Suppressor macrophage treated with lipopolysaccharide for 1 hour (primary cell): ENCODE measurements at places on chromosomes 1 and 21.

DNA sequence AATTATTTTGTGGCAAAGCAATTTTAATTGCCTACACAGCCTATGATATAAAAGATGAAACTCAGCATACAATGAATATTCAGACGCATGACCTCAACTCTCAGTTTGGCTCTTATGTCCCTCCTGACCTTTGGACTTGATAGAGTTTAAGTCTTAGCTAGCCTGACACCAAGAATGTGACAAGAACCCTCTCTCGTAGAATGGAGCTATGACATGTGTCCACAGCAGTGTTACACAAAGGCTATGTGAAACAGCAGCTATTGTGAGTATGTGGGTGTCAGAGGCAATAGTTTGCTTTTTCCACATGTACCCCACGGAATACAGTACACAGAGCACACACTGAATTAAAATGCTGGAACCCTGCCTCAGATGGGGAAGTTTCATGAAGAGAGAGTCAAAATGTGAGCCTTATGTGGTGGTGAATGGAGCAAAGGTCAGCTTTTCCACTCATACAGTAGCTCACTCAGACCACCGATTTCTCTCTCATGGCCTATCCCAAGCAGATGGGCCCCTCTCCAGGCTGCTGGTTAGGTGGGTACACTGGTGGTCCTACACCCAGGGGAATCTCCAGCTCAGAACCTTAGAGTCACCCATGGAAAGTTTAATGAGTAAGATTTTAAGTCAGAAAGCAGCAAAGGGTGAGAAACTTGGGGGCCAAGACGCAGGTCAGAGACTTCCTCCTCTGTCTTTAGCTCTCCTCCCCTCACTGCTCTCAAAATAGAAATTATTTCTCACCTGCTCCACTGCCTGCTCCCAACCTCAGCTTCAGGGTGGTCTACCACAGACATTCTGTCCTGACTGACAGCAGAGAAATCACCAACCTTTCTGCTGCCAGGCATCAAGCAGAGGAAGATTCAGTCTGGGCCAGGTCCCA is 10.1 kb upstream of the XCL2 start:
- DNase-seq, result no peak

GRCh38 chr21:38645282-38645681 is 147.0 kb upstream of the ERG start:
- peak; percentile 80 for DNase-seq

- no peak for DNase-seq
Measured at GRCh38 chr1:14999441-14999840, 154.1 kb upstream of the TMEM51 start.

DNA sequence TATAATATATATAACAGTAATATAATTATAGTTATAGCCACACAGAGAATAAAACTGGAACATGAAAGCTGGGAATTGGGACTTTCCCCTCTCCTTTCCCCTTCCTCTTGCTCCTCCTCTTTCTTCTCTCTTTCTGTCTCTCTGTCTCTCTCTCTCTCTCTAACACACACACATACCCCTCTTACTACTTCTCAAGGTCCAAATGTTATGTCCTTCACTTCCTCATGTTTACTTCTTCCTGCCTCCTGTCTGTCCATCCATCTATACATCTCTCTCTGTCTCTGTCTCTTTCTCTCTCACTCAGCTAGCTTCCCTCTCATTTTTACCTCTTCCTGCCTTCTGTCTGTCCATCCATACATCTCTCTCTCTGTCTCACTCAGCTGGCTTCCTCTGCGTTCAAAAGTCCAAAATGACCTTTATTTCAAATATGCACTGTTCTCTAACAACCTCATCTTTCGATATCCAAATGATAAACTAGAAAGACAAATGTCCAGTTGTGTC is 261.1 kb downstream of the SIPA1L2 start:
- no peak for DNase-seq

DNA sequence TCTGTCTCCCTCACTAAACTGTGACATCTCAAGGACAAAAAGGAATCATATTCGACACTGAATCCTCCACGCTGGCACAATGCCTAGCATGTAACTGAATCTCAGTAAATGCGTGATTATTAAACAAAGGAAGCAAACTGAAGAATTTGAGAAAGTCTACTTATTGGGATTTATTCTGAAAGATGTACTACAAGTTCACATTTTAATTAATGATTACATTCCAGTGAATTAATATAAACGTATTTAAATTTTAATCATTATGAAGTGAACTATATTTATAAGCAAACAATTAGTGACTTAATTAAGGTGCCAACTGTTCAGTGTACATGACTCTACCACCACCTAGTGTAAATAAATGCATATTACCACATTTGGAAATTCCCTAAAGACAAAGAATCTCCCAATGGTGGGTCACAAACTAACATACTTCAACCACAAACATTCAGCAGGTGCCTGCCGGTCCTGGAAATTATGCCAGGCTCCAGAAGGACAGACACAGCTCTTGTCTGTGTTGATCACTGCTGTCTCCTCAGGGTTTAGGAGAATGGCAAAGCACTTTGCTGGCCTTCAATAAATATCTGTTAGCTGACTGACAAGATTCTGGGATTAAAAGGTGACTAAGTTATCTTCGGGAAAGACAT is 56.3 kb downstream of the SMYD3 start:
- peak; percentile 31 for DNase-seq

GRCh38 chr21:35768187-35768586 is 292.1 kb downstream of the SETD4 start:
- DNase-seq, result no peak

DNA sequence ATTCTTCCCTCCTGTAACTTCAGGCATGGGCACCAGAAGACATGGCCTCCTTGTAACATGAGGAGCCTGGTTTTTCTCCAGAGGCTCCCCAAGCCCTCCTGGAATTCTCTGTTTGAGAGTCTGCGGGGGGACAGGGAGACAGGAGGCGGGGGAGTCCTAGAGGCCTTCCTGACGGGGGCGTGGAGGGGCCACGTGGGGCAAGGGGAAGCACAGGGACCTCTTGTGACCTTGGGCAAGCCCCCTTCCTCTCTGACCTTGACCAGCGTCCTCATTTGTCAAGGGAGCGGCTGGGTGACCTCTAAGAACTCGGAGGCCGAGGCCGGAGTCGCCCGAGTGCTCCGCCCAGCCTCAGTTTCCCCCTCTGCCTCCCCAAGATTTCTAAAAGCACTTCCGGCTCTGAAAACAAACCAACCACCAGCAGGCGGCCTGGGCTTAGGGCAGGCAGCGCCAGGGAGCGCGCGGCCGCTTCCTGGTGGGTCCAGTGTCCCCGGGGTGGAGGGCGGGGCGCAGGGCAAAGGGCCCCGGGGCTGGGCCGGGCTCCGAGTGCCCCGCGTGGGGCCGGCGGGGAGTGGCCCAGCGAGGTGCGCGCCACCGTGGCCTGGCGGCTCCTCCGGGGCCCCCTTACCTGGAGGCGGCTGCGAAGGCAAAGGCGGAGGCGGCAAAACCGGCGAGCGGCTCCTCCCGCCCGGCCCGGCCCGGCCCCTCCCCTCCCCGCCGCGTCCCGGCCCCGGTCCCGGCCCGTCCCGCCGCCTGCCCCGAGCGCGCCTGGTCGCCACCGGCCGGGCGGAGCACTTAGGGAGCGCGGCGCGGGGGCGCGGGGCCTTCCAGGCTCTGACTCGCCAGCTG is at the start of gene TMCO4:
TSS of gene TMCO4 (minus strand) at position 687 of the 846 bp plus-strand sequence. CDS start 19,158 bp downstream, outside the sequence.
- DNase-seq, result peak; percentile 55

DNA sequence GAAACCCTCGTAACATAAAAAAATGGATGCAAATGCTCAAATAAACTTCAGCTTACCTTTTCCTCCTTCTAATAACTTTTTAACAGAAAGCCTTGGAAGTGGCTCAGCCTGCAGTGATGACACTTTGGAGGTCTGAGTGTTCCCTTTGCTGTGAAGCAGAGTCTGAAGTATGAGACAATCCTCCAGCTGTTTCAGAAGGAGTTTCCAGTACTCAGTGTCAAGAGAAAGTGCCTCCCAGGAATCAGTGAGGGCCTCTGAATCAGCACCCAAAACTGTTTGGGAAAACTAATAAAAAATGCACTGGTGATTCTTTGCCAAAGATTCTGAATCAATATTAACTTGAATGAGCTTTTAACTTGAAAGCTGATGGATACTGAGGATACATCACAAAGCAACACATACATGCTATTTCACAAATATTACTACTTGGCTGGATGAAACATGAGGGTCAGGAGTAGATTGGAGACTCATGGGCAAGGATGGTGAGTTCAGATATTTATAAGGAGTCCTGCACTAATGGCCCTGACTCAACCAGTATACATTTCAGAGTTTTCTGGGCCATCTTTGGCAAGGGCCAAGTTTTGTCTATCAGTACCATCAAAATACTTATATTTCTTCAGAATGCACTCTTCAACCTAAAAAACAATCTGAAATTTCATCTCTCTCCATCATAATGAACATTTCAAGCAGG is 77.0 kb downstream of the IARS2 start:
- no peak for DNase-seq

- no peak for DNase-seq
Measured at GRCh38 chr1:93571623-93572310, 109.9 kb downstream of the BCAR3 start.

GRCh38 chr1:53731779-53732305 is 7.1 kb downstream of the GLIS1 start:
- no peak for DNase-seq

DNA sequence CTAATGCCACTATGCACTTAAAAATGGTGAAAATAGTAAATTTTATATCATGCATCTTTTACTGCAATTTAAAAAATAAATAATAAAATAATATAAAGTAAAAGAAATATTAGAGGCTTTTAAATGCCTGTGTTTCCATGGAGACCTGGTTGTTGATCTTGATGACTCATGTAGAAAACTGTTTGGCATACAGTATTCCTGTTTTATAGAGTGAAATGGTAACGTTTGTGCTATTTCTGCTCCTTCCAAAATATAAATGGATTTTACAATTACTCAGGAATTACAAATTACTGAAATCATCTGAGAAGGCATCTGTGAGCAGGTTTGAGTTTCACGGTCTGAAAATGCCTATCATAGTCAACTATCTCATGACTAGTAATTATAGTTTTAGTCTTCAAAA is 98.4 kb upstream of the USP25 start:
- DNase-seq, result no peak

- DNase-seq, result no peak
Measured at GRCh38 chr1:201636510-201636971, 97.6 kb downstream of the NAV1 start.

DNA sequence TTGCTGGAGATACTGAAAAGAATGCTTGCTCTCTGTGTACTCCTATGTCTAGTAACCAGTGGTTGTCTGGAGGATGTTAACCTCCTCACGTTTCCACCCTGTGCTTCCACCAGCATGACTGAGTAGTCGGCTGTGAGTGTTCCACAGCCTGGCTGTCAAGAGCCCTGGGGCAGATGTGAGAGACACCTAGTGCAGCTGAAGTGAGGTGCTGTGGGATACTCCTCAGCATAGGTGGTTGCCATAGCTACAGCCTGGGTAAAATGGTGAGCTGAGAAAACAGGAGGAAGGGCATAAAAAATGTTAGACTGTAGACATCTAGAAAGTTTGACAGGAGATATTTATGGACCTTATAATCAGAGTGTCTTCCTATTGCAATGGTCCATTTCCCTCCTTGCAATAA is 15.8 kb downstream of the IVL start:
- no peak for DNase-seq

DNA sequence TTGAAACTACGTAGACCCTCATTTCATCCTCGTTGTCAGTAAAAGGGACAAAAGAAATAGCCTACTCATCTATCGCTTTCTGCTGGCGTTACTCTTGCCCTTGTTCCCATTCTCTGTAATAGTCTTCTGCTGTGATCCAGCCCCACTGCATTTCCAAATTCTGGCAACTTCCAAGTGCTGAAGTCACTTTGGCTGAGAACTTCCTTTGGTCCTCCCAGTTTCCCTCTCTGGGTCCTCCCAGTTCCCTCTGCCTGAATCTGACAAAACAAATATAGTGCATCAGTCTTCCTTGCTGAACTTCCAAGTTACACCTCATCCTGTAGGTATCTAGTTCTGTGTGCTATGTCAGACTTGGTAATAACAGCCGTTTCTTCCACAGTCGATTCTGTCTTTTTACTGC is 47.0 kb upstream of the PLA2G4A start:
- DNase-seq, result peak; percentile 37

DNA sequence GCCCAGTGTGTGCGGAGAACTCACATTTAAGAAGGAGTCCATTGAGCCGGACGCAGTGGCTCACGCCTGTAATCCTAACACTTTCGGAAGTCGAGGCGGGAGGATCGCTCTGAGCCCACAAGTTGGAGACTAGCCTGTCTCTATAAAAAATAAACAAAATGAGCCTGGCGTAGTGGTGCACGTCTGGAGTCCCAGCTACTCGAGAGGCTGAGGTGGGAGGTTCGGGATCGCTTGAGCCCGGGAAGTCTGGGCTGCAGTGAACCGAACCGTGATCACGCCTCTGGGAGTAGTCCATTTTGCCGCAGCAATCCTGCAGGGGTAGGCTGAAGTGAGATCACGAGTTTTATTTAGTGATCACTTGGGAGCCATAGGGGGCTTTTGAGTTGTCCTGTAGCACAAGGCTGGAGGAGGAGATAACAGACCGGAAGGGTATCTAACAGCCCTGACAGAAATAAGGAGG is 497 bp upstream of the FUCA1 start:
- no peak for DNase-seq
